ENCODE measurements at places on chromosomes 4 and X.

DNA sequence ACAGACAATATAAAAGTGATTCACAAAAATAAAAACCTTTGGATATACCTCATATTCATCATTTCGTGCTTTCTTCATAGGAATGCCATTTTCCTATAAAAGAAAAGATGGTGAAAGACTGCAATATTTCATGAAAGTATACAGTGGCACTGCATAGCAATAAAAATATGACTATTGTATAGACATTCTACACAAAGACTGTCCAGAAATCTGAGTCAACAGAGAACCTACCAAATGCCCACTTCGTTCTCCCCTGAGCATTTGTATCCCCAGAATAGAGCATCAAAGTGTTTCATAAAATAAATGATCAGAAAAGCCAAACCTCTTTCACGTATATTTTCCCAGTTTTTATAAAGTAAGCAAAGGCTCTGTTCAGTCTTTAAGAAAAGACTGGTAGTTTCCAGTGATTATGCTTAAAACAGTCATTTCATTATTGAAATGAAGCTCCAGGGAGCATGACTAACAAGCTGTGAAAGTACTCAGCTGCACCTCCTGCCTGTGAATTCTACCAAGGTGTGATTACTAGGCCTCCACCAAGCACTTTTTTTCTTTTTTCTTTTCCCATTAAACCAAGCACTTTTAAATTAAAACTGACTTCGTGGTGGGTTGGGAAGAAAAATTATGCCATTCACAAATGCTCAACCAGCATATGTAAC is 20.2 kb downstream of the PPA2 start:
- DNase-seq = no peak

GRCh38 chr4:168796362-168797106 is 213.5 kb downstream of the CBR4 start:
- DNase-seq = no peak

DNA sequence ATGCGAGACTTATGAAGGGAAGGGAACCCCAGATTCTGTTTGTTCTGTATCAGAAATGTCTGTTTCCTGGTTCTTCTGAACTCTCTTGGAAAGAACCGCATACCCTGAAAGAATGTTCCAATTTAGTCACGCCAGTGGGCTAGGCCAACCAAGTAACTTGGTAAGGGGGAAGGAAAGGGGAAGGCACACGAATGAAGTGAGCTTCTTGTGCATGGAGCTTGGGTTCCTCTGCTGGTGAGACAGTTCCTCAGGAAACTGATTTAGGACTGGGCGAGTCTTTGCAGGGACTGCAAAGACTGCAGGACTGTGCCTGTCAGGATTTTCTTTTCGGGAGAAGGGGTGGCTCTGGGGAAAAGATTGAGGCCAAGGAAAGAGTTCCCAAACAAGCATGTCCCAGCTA is 35.6 kb downstream of the FRMPD3 start:
- no peak for DNase-seq

DNA sequence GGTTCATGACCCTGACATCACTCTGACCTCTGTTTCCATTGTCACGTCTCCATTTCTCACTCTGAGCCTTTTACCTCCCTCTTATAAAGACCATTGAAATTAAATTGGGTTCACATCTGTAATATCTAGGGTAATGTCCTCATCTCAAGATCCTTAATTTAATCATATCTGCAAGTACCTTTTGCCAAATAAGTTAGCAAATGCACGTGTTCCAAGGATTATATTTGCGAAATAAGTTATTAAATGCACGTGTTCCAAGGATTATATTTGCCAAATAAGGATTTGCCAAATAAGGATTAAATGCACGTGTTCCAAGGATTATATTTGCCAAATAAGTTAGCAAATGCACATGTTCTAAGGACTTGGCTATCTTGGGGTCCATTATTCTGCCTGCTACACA is 938.0 kb downstream of the NLGN4X start:
- no peak for DNase-seq
